Spleen (tissue), 13 donors: ENCODE measurements at places on chromosomes 2 and 18.

GRCh38 chr2:43754180-43754579, 19.7 kb upstream of the DYNC2LI1 start:
- no peaks in the 10 kb centered on the region for H3K27me3 ChIP-seq
- no peaks in the 10 kb centered on the region for H3K4me1 ChIP-seq
- no peaks in the 10 kb centered on the region for H3K36me3 ChIP-seq
- H3K4me3 ChIP-seq, result no peak overlapping the region
- H3K27ac ChIP-seq, result no peak overlapping the region
- no peak for DNase-seq

GRCh38 chr2:69652206-69652605, 8.7 kb upstream of the AAK1 start:
- no peak overlapping the region for H3K27ac ChIP-seq
- no peak for DNase-seq
- peaks cover 14% of the 10 kb centered on the region for H3K27me3 ChIP-seq
- H3K36me3 ChIP-seq, result no peaks in the 10 kb centered on the region

DNA sequence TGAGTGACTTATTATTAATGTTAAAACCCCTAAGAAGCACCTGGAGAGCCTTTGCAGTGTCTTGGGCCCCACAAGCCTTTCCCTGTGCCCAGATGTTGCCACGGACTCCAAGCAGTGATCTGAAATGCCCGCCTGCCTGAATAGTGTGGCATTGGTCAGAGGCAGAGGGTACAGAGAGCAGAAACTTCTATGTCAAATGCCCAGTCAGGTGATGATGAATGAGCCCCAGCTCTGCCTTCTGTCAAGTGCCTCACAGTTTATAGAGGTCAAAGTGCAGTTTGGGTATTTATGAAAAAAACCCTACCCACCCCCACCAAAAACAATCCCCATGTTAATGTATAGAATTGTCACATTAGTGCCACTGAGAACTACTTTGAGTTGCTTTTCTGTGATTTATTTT, 170.0 kb upstream of the SIX3 start:
- H3K4me1 ChIP-seq, result no peaks in the 10 kb centered on the region
- no peak for DNase-seq
- H3K27ac ChIP-seq, result no peak overlapping the region
- no peak overlapping the region for H3K4me3 ChIP-seq
- H3K36me3 ChIP-seq, result no peaks in the 10 kb centered on the region

DNA sequence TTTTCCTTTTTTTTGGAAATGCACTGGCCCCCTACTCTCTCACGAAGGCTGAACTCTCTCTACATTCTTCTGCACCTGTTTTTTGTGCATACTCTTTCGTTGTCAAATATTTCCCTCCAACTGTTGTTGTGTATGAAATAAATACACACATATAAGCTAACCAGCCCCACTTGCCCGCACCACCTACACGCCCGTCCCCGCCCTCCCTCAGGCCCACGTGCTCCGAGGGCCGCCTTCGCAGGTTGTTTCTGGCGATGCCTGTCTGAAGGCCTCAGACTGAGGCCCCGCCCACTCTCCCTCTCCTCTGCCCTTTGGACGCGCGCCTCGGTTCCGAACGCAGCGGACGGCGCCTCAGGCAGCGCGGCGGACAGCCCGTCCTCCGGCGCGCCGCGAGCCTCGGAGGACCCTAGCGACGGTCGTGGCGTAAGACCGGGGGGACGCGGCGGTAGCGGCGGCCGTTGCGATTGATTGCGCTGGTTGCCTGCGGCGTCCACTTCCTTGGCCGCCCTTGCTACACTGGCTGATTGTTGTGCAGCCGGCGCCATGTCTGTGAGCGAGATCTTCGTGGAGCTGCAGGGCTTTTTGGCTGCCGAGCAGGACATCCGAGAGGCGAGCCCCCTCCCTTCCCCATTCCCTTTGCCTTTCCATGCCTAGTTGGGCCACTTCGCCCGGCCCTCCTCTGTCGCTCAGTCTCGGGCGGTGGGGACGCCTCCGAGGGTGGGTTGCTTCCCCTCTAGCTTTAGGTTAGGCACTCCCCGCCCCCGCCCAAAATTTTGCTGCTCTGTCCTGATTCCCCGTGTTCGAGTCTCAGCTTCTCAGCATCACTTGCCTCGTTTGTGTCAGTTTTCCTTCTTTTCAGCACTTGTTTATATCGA, at the start of gene TSN:
Gene TSN, plus strand, starts transcription at position 415 of the 875 bp plus-strand sequence. Its CDS starts 129 bp downstream, at position 544.
- H3K36me3 ChIP-seq, result peaks cover 17% of the 10 kb centered on the region
- peak within 1 kb of the TSS; percentile 99 for H3K4me3 ChIP-seq
- H3K4me1 ChIP-seq, result peaks cover 40% of the 10 kb centered on the region
- H3K27ac ChIP-seq, result peak within 1 kb of the TSS; percentile 90

DNA sequence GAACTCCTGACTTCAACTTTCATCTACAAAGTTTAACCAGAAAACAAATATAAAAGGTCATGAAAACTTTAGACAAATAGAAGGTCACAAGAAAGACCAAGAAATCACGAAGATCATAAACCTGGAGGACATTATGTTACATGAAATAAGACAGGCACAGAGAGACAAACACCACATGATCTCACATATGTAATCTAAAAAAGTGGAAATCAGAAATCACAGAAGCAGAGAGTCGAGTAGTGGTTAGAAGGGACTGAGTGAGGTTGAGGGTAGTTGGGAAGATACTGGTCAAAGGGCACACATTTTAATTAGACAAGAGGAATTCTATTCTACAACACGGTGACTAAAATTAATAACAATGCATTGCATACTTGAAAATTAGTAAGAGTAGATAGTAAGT, 1.4 kb downstream of the GCFC2 start:
- H3K27me3 ChIP-seq, result no peaks in the 10 kb centered on the region
- no peak for DNase-seq
- H3K4me1 ChIP-seq, result peaks cover 42% of the 10 kb centered on the region
- H3K4me3 ChIP-seq, result no peak overlapping the region
- H3K36me3 ChIP-seq, result peaks cover 20% of the 10 kb centered on the region
